ENCODE measurements at places on chromosomes 16 and 17. TPM values are rescaled to one million over a fixed set of nuclear protein-coding genes. Genes with fewer than 3 reads are reported as not detected.

- peaks cover 99% of the 10 kb centered on the region for H3K36me3 ChIP-seq
- no peaks in the 10 kb centered on the region for H3K4me1 ChIP-seq
- no peaks in the 10 kb centered on the region for H3K27me3 ChIP-seq
Observed at GRCh38 chr16:8905795-8906591, 23.8 kb downstream of the LITAFD start.

GRCh38 chr17:63515426-63515825 is 7.7 kb upstream of the KCNH6 start:
- no peak overlapping the region for H3K4me3 ChIP-seq
- no peak for DNase-seq
- peaks cover 49% of the 10 kb centered on the region for H3K27me3 ChIP-seq
- no peak overlapping the region for H3K27ac ChIP-seq
- H3K4me1 ChIP-seq: no peaks in the 10 kb centered on the region

DNA sequence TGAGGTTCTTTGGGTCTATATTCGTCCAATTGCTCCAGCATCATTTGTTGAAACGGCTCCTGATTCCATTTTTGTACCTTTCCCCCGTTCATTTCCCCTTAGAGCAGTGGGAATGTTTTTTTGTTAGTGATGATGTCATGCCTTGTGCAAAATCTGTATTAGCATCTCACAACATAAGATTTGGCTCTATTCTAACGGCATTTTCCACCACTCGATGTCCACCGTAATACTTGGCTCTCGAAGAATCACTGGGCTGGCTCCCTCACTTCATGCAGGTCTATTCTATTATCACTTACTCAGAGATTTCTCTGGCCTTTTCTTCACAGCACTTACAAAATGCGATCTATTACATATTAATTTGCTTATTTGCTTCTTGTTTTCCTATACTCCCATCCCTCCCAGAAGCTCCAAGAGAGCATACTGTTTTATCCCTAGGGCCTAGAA is 571 bp upstream of the NME1 start:
- H3K36me3 ChIP-seq: peaks cover 10% of the 10 kb centered on the region
- peak overlapping the region; percentile 78 for H3K4me3 ChIP-seq
- DNase-seq: no peak
- peak overlapping the region; percentile 90 for H3K27ac ChIP-seq

DNA sequence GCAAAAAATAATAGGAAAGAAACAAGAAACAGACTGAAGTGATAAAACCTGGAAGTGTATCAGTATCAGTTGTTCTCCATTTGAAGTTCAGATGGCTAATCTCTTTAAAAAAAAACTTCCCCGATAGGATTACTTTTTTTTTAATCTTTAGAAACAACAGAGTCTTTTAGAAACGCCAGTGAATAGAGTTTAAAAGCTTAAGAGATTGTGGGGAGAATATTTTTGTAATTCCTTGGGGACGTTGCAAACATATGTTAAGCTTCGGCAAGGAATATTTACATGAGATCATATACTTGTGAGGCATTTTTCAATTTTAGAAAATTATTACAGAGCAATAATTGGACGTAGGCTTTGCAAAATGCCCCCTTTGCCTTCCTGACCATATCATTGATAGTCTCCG is 13.2 kb downstream of the MAF start:
- no peaks in the 10 kb centered on the region for H3K36me3 ChIP-seq
- H3K4me1 ChIP-seq: peaks cover 20% of the 10 kb centered on the region
- DNase-seq: no peak
- peaks cover 28% of the 10 kb centered on the region for H3K27me3 ChIP-seq
- no peak overlapping the region for H3K27ac ChIP-seq

DNA sequence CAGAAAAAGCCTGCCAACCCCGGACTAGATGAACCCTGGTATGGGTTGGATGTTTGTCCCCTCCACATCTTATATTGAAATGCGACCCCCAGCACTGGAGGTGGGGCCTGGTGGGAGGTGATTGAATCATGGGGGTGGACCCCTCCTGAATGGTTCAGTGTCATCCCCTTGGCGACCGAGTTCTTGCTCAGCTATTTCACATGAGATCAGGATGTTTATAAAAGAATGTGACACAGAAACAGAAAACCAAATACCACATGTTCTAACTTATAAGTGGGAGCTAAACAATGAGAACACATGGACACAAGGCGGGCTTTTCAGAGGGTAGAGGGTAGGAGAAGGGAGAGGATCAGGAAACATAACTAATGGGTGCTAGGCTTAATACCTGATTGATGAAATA is 576.0 kb upstream of the HSBP1 start:
- H3K27ac ChIP-seq: no peak overlapping the region
- no peaks in the 10 kb centered on the region for H3K27me3 ChIP-seq

- DNase-seq: no peak
- H3K27ac ChIP-seq: no peak overlapping the region
- no peak overlapping the region for H3K4me3 ChIP-seq
- H3K4me1 ChIP-seq: peaks cover 22% of the 10 kb centered on the region
Observed at GRCh38 chr17:9006175-9006767, 15.0 kb upstream of the NTN1 start.

GRCh38 chr17:19447085-19447583 is 36.1 kb downstream of the RNF112 start:
- H3K4me1 ChIP-seq: no peaks in the 10 kb centered on the region
- peak overlapping the region; percentile 49 for H3K27ac ChIP-seq
- no peak for DNase-seq
- H3K27me3 ChIP-seq: peaks cover 9% of the 10 kb centered on the region

- H3K4me3 ChIP-seq: no peak overlapping the region
- peaks cover 75% of the 10 kb centered on the region for H3K4me1 ChIP-seq
- DNase-seq: no peak
- no peaks in the 10 kb centered on the region for H3K27me3 ChIP-seq
- H3K36me3 ChIP-seq: no peaks in the 10 kb centered on the region
Observed at GRCh38 chr16:54236773-54237172, 49.8 kb downstream of the IRX3 start.

DNA sequence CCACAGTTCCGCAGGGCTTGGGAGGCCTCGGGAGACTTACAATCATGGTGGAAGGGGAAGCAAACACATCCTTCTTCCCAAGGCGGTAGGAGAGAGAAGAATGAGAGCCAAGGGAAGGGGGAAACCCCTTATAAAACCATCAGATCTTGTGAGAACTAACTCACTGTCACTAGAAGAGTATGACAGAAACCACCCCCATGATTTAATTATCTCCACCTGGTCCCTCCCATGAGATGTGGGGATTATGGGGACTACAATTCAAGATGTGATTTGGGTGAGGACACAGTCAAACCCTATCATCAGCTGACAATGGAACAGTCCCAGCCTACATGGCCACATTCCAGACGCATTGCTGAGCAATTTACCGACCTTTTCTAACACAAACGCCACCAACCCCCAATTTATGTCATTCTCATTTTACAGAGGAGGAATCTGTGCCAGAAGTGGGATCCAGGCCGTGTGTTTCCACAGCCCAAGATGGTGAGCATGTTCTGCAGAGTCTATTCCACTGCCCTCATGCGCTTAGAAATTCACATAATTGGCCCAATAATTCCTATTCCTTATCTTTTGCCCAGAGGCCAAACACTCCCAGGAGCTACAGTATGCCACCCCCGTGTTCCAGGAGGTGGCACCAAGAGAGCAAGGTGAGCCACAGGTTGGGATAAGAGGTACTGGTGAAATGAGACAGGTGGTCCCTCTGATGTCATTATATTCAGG is 17.3 kb downstream of the MILR1 start:
- no peaks in the 10 kb centered on the region for H3K36me3 ChIP-seq
- H3K27ac ChIP-seq: no peak overlapping the region
- DNase-seq: no peak

- DNase-seq: no peak
- no peaks in the 10 kb centered on the region for H3K27me3 ChIP-seq
- H3K36me3 ChIP-seq: no peaks in the 10 kb centered on the region
- H3K4me1 ChIP-seq: no peaks in the 10 kb centered on the region
Observed at GRCh38 chr17:30590081-30590733, 113.0 kb downstream of the GOSR1 start.

- H3K36me3 ChIP-seq: no peaks in the 10 kb centered on the region
- H3K27ac ChIP-seq: peak overlapping the region; percentile 70
Observed at GRCh38 chr17:19301274-19301951, 61.1 kb downstream of the B9D1 start.

GRCh38 chr17:79504181-79504605 is 106.7 kb downstream of the RBFOX3 start:
- no peak overlapping the region for H3K27ac ChIP-seq
- H3K36me3 ChIP-seq: no peaks in the 10 kb centered on the region
- H3K27me3 ChIP-seq: peaks cover 98% of the 10 kb centered on the region
- no peaks in the 10 kb centered on the region for H3K4me1 ChIP-seq
- H3K4me3 ChIP-seq: no peak overlapping the region
- DNase-seq: no peak

DNA sequence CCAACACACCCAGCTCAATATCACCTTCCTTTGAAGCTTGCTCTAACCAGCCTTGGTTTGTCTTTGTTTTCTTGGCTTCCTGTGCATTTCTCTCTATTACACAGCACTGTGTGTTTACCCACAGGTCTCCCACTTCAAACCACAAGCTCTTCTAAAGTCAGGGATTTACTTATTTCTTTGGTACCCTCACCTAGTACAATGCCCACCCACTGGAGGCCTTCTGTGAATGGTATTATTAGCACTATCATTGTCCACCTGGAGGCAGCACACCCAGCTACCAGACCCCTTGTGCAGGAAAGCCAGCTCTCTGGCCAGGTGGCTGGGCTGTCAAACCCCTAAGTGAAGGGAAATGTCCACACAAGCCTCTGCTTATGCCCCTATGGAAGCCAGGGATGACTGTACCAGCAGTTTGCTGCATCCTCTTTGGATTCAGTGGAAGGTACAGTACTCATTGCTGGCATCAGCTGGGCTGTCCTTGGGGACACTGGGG is 9.4 kb upstream of the TOP2A start:
- H3K36me3 ChIP-seq: no peaks in the 10 kb centered on the region
- no peak overlapping the region for H3K27ac ChIP-seq
- no peaks in the 10 kb centered on the region for H3K27me3 ChIP-seq
- peaks cover 4% of the 10 kb centered on the region for H3K4me1 ChIP-seq

- no peaks in the 10 kb centered on the region for H3K27me3 ChIP-seq
- H3K4me3 ChIP-seq: no peak overlapping the region
- peaks cover 35% of the 10 kb centered on the region for H3K4me1 ChIP-seq
- no peak overlapping the region for H3K27ac ChIP-seq
Observed at GRCh38 chr16:11992586-11993524, 16.3 kb downstream of the SNX29 start.

GRCh38 chr16:70565053-70565452 is 41.4 kb downstream of the SF3B3 start:
- H3K4me1 ChIP-seq: peaks cover 7% of the 10 kb centered on the region
- H3K27ac ChIP-seq: no peak overlapping the region
- H3K27me3 ChIP-seq: no peaks in the 10 kb centered on the region

DNA sequence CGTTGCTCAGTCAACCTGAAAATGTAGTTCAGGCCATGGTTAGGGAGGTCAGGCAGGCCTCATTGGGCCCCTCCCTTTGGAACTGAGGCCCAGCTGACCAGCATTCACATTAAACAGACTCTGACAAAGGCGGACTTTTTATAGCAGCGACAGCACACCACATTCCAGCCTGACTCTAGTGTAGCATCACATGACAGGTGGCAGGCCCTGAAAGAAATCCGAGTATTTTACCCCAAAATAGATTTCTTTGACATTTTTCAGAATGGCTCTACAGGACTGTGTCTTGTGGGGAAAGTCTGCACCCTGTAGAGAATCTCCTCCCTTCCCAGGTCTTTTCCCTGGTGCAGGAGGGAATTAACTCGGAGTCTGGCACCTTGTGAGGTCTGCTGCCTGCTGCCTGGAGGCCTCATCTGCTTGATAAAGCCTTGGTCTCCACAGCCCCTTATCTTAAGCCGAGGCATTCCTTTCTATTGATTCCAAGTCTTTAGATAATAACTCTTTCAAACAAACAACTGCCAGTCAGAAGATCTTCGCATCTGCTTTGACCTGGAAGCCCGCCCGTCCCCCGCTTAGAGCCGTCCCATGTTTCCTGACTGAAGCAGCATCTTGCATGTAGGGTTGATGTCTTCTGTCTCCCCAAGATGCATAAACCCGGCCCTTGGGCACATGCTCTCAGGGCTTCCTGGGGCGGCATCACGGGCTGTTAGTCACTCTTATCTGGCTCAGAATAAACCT is 44.0 kb upstream of the CAPN15 start:
- H3K36me3 ChIP-seq: peaks cover 17% of the 10 kb centered on the region
- DNase-seq: no peak
- H3K27me3 ChIP-seq: no peaks in the 10 kb centered on the region
- peaks cover 19% of the 10 kb centered on the region for H3K4me1 ChIP-seq
- H3K4me3 ChIP-seq: no peak overlapping the region

DNA sequence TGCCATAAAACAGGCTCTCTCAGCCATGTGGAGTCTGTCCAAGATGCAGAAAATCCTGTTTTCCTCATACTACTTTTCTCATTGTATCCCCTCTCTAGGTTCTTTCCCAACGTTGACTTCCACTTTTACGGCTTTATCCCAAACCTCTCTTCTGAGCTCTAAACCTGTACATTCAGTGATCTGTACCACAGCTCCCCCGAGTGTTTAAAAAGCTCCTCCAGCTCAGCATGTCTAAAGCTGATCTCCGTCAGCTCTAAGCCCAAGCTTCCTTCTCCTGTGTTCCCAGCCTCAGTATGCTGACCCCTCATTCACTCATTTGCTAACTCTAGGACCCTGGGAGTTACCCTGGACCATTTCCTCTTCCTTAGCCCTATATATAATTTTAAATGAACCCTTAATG is 144.6 kb downstream of the DNAH9 start:
- H3K27me3 ChIP-seq: peaks cover 11% of the 10 kb centered on the region
- no peak overlapping the region for H3K4me3 ChIP-seq
- no peak overlapping the region for H3K27ac ChIP-seq
- no peak for DNase-seq
- H3K4me1 ChIP-seq: no peaks in the 10 kb centered on the region
- no peaks in the 10 kb centered on the region for H3K36me3 ChIP-seq

- peaks cover 36% of the 10 kb centered on the region for H3K36me3 ChIP-seq
- peaks cover 33% of the 10 kb centered on the region for H3K4me1 ChIP-seq
- DNase-seq: no peak
Observed at GRCh38 chr16:75227361-75228142, 8.8 kb downstream of the CTRB1 start.

DNA sequence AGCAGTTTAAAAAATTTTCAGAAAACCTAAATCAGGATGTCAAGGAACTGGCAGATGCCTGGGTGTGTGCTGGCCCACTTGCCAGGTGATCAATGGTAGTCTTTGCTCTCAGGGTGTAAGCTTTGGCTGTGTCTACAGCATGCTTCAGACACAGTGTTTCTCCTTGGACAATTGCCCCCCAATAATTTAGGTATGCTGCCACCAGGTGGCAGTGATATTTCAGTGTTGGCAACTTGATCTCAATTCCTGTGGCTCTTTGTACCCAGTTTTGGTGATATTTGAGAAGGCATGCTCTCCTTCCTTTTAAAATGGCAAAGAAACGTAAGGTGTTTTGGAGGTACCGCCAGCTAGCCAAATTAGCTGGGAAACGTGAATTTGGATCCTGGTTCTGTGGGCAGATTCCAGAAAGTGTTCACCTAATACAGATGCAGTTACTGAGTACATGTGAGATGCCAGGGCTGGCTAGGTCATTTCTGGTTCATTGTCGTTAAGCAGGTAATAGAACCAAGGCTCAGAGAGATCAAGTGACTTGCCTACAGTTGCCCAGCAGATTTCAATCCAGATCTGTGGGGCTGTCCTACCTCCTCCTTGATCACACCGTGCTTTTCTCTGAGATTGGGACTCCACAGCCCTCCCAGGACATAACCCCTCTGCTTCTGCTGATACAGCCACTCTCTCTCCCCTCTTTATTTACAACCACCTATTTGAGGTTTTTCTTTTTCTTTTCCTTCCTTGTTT is 155.6 kb upstream of the PLCG2 start:
- no peak for DNase-seq
- H3K27ac ChIP-seq: no peak overlapping the region
- H3K4me1 ChIP-seq: peaks cover 17% of the 10 kb centered on the region
- no peaks in the 10 kb centered on the region for H3K36me3 ChIP-seq
- no peaks in the 10 kb centered on the region for H3K27me3 ChIP-seq

The ADAP2 gene
- 7.0 TPM for total RNA-seq

The RAPGEFL1 gene
- 3.7 TPM for total RNA-seq

The CXCL16 gene
- total RNA-seq: 3.1 TPM

The RNF222 gene
- not detected for total RNA-seq

The SMYD4 gene
- 13.7 TPM for total RNA-seq

The BICDL2 gene
- 0.05 TPM for total RNA-seq

The NGFR gene
- total RNA-seq: 8.9 TPM
